ENCODE measurements at places on chromosomes 4 and X.

DNA sequence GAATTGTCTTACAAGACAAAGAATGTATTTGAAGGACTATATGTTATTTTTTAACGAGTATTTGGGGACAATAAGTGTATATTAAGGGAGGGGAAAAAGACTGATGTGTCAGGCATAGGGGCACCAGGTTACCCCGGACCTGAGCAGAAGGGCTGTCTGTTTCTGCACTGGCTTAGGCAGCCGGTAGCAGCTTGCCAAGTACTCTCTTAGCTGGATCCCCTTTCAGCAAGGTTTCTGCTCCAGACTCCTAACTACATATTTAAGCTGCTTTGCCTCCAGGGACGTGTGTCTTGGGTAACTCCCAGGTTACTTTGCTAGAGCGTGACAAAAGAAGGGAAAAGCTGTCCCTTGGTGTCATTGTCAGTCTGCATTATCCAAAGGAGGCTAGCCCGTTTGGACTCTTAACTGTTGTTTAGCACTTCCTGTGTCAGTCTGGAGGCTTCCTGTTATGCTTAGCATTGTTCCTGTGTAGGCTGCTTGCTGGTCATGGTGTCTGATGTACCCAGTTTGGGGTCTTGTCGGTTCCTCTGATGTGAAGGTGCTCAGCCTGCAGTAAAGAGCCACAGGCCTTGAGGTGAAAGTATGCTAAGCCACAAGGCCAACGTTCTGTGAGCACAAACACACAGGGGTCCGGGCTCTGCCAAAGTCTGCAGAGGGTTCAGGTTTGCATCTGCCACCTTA is 11.6 kb downstream of the CXCR3 start:
- DNase-seq: no peak

DNA sequence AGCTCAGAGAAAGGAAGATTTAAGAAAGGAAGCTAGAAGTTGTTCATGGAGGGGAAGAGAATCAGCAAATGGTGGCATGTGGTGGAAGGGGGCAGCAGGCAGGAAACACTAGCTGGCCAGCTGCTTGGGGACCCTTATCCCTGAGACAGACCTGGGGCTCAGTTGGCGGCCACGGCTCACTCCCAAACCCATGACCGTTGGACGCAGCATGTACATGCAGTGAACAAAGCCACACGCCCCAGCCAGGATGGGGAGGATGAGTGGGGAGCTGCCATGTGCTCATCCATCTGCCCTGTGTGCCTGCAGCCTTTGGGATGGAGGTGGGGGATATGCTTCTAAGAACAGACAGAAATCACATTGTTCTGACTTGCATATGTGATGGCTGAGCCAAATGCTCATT is 155.2 kb upstream of the PABPC5 start:
- no peak for DNase-seq

DNA sequence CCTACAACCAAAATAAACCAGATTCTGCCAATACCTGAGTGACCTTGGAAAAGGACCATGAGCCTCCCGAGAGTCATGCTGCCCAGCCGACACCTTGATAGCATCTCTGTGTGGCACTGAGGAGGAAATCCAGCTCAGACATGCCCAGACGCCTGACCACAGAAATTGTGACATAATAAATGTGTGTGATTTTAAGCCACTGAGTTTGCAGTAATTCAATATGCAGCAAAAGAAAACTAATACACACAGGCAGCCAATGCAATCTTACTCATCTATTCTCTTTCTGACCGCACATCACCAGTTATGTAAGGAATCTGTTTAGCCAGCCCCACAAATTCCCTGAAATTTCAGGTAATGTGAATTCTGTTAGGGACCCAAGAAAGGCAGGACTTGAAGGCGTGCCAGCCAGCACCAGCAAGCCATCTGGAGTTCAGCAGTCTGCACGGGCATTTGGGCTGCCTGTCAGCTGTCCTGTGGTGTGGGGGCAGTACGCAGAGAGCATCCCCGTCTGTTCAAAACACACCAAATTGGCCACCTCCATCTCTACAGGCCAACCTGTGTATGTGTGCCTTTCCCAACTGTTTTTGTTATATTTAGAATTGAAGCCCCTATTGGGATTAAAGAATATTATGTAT is 176.4 kb downstream of the NLGN4X start:
- no peak for DNase-seq

DNA sequence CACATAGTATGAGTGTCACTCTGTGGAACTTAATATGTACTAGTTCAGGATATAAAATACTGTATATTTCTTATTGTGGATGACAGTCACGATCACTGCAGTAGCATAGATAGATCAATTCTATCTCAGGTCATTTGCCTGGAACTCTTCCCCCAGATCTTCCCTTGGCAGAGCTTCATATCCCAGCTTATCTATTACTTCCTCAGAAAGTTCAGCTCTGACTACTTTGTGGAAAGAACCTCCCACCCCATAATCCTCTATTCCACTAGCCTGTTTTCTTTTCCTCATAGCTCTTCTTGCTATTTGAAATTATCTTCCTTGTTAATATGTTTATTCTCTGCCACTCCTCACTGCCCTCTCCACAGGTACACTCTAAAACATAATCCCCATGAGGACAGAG is 10.9 kb downstream of the FAM241A start:
- DNase-seq: no peak

GRCh38 chrX:104172788-104173187 is 6.5 kb downstream of the FAM199X start:
- no peak for DNase-seq

GRCh38 chrX:49166914-49167739 is 4.6 kb downstream of the MAGIX start:
- peak; percentile 49 for DNase-seq

DNA sequence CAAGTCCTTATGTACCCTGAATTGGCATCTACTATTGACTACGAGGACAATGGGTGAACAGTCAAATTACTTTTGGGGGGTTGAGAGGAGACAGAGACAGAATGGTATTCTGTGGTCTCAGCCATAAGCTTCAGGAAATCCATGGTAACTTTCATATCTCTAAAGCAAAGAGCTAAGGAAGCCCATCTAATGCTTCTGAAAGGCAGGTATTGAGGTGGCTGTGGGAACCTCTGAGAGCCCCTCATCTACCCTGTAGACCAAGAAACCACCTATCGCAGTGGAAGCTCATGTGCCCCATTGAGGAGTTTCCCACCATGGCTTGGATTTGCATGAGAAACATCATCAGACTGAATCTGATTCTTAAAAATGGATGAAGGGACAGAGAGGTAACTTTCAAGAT is 23.1 kb upstream of the BMP2K start:
- no peak for DNase-seq

- no peak for DNase-seq
Observed at GRCh38 chr4:36411338-36411737, 129.9 kb downstream of the DTHD1 start.

GRCh38 chr4:137531168-137531985 is 917 bp downstream of the PCDH18 start:
- no peak for DNase-seq

DNA sequence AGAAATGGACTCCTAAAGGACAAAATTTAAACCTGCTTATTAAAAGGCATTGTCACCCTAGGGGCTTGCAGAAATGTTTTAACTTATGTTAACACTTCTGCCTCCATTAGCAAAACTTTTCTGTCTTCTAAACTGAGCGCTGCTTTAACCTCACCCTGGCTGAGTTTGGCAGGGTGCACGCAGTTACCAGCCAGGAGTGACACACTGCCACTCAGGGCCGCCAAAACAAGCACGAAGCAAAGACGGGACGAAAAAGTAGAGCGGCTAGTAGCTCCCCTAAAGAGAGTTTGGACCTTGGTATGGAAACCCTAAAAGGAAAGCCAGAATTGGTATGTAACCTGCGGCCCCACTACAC is 23.8 kb upstream of the UVSSA start:
- DNase-seq: no peak

DNA sequence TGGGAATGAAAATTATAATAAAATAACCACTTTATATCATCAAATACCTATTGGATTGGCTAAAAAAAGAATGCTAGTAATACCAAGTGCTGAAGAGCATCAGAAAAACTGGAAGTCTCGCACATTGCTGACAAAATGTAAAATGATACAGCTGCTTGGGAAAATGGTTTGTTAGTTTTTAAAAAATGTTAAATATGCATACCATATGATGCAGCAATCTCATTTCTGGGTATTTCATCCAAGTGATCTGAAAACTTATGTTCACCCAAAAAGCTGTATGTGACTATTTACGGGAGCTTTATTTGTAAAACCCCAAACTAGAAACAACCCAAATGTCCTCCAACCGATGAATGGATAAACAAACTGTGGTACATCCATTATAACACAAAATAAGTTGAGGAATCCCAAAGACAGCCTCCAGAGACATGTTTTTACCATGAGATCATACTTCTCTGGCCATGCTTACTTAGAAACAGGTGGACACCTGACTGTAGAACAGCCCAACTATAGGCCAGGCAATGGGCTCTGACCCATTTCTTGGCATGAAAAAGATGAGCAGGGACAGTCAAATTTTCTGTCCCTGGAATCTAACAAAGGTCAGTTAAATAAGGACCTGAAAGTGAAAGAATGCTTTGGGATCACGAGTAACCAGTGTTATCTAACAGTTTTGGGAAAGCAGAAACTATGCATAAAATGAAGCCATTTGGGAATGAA is 47.5 kb upstream of the FAM120C start:
- no peak for DNase-seq

DNA sequence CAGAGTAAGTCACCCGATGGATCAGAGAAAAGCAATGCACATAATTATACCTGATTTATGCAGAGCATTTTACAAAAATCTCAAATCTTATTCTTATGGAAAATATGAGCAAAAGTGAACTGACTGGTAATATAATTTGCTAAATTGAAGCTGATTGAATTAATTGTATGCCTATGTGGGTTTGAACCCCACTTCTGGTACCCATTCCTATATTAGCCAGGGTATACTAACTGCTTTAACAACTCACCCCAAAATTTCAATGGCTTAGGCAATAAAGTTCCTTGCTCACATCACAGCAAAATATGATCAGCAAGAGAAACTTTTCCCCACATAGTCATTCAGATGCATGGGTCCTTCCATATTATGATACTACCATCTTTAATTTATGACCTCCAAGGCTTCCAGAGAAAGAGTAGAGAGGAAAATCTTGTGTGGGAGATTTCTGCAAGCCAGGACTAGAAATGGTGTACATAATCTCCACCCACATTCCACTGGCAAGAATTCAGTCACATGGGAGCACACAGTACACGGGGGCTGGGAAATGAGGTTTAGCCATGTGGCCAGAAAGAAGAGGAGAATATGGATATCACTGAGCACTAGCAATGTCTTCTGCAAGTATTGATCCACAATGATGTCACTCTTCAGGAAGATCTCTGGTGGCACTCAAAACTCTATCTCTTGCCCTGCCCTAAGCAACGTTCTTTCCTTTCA is 640.7 kb downstream of the BCOR start:
- DNase-seq: no peak

DNA sequence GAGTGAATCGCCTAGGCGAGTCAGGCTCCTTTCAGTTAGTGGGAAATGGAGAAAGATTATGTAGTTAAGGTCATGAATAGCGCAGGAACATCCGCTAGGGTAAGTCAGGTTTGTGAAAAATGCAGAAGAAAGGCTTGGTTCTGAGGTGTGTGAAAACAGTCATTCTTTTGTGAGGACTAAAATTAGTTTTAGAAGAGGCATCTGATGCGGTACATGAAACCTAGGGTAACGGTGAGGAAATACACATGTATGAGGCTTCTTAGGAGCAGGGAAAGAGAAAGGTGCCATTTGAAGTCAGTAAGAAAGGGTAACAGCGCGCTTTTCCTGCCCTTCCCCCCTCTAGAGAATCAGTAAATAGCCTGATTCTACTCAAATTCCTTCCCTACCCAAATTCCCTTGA is 570 bp upstream of the RNF128 start:
- DNase-seq: no peak
